Right ventricle myocardium inferior (tissue), 1 donor: ENCODE measurements at places on chromosomes 7 and 10. TPM values are rescaled to one million over a fixed set of nuclear protein-coding genes. Genes with fewer than 3 reads are reported as not detected.

Gene PITX3
- 1.8 TPM for total RNA-seq

Gene PPP1R17
- total RNA-seq: not detected

Gene GARIN1A
- total RNA-seq: 1.8 TPM

Gene TFEC
- 1.6 TPM for total RNA-seq

Gene SLC16A12
- total RNA-seq: 1.1 TPM

Gene CALY
- not detected for total RNA-seq

Gene TMEM270
- total RNA-seq: not detected
